ENCODE measurements at places on chromosomes 3 and 15. TPM values are rescaled to one million over a fixed set of nuclear protein-coding genes. Genes with fewer than 3 reads are reported as not detected.

GRCh38 chr3:174776123-174776522 lies 83.0 kb upstream of the NAALADL2 start:
- H3K4me1 ChIP-seq, result peaks cover 8% of the 10 kb centered on the region
- no peaks in the 10 kb centered on the region for H3K36me3 ChIP-seq
- H3K4me3 ChIP-seq, result no peak overlapping the region

GRCh38 chr15:25838871-25839195 lies 24.3 kb downstream of the ATP10A start:
- H3K4me3 ChIP-seq, result no peak overlapping the region
- no peak for DNase-seq
- no peaks in the 10 kb centered on the region for H3K36me3 ChIP-seq

- no peaks in the 10 kb centered on the region for H3K4me1 ChIP-seq
- no peaks in the 10 kb centered on the region for H3K27me3 ChIP-seq
- no peak overlapping the region for H3K27ac ChIP-seq
- no peak overlapping the region for H3K4me3 ChIP-seq
- no peaks in the 10 kb centered on the region for H3K36me3 ChIP-seq
- DNase-seq, result no peak
Observed at GRCh38 chr3:38950581-38950980, 101.2 kb downstream of the SCN11A start.

- no peak for DNase-seq
- H3K27ac ChIP-seq, result no peak overlapping the region
- H3K36me3 ChIP-seq, result no peaks in the 10 kb centered on the region
- H3K27me3 ChIP-seq, result no peaks in the 10 kb centered on the region
Observed at GRCh38 chr15:99593070-99593469, 27.3 kb downstream of the MEF2A start.

DNA sequence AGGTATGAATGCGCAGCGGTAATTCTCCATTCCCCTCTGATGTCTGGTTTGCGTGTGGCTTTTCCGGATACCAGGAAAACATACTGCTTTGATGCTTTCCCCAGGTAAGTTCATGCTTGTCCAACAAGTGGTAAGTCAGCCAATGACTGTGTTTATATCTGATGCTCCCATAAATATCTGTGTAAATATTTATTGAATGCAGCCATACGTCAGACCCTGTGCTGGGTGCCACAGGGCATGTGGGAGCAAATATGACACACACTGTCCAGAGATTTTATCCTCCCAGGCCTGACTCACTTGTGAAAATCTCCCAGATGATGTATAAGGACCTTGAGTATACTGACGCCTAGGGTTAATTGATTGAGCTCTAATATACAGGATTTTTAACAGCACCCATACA lies 29.6 kb upstream of the CEMIP start:
- H3K4me1 ChIP-seq, result peaks cover 4% of the 10 kb centered on the region
- H3K4me3 ChIP-seq, result no peak overlapping the region
- no peaks in the 10 kb centered on the region for H3K27me3 ChIP-seq
- no peak overlapping the region for H3K27ac ChIP-seq
- DNase-seq, result no peak

- peaks cover 4% of the 10 kb centered on the region for H3K36me3 ChIP-seq
- H3K4me1 ChIP-seq, result peaks cover 35% of the 10 kb centered on the region
- no peak for DNase-seq
- no peak overlapping the region for H3K27ac ChIP-seq
Observed at GRCh38 chr3:33645060-33645647, 72.9 kb downstream of the CLASP2 start.

ZNF609 gene
- total RNA-seq, result 14.7 TPM

ADAMTS9 gene
- total RNA-seq, result 14.7 TPM
